ENCODE measurements at places on chromosomes 2 and 18. TPM values are rescaled to one million over a fixed set of nuclear protein-coding genes. Genes with fewer than 3 reads are reported as not detected.

- DNase-seq: no peak
These were observed 76.8 kb downstream of the MAPRE2 start for GRCh38 chr18:35117951-35118411.

DNA sequence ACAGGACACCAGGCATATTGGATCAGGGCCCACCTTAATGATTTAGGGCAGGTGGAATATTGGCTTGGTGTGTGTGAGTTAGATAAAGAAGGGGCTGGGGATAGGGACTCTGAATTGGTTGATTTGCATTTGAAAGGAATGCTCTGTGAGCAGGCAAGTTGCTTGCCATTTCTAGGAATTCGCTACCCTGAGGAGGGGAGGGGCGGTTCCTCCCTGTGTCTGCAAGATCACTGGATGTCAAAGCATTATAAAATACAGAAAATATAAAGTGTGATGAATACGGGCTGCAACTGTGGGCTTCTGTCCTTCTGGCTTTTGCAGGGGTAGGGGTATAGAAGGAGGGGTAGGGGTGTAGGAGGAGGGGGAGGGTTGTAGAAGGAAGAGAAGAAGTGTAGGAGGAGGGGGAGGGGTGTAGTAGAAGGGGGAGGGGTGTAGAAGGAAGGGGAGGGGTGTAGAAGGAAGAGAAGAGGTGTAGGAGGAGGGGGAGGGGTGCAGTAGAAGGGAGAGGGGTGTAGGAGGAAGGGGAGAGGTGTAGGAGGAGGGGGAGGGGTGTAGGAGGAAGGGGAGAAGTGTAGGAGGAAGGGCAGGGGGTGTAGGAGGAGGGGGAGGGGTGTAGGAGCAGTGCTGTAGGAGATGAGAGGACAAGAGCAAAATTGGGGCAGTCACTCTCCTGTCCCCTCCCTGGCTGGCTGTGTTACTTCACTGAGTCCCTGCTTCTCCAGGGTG lies 238.0 kb upstream of the COPS8 start:
- no peak for DNase-seq

- DNase-seq: peak; percentile 10
These were observed 591.9 kb downstream of the TMEM182 start for GRCh38 chr2:103353774-103354173.

DNA sequence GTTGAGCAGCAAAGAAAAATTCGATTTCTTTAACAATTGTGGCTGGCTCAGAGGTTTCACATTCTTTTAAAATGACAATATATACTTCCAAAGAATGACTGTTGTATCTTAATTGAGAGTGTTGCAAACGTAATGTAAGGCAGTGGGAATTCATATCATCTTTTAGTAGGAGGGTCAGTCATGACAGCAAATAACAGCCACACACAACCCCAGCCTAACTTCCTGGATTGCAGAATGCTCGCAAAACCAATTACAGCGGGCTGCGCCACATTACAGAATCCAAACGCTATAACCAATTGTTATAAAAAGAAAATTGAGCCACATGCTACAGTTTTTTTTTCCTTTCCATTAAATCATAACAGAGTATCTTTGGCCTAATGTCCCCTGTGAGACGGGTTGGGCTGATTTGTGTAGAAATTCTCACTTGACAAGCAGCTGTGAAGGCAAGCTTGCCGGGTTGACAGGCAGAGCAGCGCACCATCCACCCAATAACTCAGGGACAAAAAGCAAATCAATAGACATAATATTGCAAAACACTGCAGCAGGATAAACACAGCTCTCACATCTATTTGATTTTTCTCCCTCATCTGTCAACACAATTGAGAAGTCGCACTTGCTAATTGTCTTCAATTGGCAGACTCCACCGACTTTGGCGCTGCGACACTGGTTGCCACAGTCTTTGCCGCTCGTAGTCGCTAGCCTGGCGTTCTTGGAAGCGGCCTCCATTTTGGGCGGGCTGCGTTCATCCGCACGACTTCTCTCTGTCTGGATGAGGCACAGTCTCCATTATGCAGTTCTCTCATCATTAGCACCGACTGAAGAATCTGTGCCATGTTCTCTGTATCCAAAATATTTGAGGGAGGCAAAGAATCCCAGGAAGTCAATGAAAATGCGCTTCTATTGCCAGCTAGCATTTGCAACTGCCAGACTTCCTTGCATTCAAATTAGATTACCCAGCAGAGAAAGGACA lies 95.0 kb upstream of the CCDC68 start:
- DNase-seq: no peak

AFF3 gene
- polyA plus RNA-seq: 0.65 TPM

DNA sequence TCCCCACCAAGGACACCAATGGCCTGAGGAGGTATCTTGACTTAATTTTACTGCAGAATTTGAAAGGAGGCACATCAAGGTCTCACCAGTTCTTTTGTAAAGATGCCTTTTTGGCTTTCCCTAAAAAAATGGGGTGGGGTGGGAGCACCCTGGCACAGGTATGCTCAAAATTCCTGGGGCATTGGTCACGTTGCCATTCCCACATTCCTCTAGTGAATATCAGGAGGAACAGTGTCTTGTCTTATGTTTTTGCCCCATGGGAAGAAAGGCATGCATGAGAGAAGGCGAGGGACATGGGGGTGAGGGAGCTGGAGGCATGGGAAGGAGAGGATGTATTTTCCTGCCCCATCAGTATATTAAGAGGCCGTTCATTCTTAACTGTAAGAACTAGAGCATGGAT lies 275.3 kb downstream of the CMPK2 start:
- no peak for DNase-seq

DNA sequence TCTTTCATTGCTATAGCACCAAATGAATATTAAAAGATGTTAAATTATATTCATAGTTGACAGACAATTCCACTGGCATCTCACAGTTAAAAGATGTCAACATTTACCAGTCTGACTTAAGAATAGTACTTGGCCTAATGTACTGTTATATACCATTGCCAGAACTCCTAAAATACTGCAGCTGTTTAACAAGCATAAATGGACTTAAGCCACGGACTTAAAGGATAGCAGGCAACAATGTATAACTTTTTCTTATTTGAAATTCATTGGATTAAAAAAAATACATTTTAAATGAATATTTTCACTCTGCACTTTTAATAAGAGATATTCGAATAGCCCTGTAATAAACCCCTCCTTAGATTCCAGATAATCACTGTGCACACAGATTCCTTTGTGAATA lies 3.8 kb downstream of the TCF4 start:
- no peak for DNase-seq
